ENCODE measurements at places on chromosomes 1 and 21.

GRCh38 chr1:53573522-53573921 is 114.3 kb downstream of the DMRTB1 start:
- no peak for DNase-seq

- no peak for DNase-seq
Measured at GRCh38 chr21:26572702-26573381, at the start of gene CYYR1. CYYR1 (minus strand) TSS chr21:26573286; CDS start chr21:26572940, 346 bp downstream.

- no peak for DNase-seq
Measured at GRCh38 chr1:156775799-156776198, 8.5 kb downstream of the PRCC start.

GRCh38 chr1:118960026-118960561 is 28.0 kb downstream of the TBX15 start:
- no peak for DNase-seq

DNA sequence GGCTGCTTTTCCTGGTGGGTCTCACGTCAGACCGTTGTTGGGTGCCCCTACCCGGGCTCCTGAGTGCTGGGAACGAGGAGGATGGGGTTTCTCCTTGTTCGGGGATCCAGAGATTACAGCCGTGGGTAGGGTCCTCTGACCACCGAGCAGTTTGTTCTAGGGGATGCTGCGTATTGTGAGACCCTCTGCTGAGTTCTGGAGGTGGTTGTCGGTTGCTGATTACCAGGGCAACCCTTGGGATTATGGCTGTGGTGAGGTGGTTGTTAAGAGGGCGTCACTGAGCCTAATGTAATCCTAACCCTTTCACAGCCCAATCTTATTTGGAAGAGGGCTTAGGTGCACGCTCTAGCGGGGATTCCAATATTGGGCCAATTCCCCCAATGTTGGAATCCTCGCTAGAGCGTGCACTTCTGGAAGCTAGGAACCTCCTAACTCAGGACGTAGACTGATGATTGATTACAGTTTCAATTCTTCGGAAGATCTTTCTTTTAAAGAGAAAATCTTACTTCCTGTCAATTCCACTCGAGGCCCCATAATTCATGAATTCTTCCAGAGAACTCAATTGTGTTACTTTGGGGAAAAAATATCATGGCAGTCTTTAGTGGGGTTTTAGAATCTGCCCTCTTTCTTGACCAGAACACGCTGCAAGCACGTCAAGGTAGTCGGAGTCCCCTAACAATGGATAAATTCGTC is 483 bp downstream of the TCEANC2 start:
- no peak for DNase-seq

GRCh38 chr21:46598581-46599572 is 6.0 kb downstream of the S100B start:
- no peak for DNase-seq

DNA sequence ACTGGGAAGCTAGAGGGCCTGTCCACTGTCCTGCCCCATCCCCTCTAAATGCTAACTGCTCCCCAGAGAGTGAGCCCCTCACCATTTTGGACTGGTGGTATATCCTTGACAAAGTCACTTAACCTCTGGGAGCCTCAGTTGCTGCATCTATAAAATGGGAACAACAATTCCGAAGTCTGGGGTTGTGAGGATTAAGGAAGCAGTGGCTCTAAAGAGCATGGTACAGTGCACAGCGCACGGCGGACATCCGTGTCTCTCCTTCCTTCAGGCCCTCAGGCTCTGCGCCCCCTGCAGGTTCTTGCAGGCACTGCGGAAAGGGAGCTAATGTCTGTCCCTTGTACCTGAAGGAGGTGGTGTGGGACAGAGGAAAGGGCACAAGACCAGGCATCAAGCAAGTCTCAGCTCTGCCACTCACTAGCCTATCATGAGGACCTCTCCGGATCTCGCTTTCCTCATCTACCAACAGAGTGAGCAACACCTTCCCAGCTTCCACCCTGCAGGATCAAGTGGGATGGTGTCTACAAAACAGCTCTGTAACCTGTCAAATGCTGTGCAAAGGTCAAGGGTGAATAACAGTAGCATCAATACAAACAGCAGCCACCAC is 20.1 kb downstream of the ECE1 start:
- DNase-seq = peak; percentile 71

GRCh38 chr1:239025223-239025622 is 361.1 kb upstream of the CHRM3 start:
- no peak for DNase-seq

DNA sequence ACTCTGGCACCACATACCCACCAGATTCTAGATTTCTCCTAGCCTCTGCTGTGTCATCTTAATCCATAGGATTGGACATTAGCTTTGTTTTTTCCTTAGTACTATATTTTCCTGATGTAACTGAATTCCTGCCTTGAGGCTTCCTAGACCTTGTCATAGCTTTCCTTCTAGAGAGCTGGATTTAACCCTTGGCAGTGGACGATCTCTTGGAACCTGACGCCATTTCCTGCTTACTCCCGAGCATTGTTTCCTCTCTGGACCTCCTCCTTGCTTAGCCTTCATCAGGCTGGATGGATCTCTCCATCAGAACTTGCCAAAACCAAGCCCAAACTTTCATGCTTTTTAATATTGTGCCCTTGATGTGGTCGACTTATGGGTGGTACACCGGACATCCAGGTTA is 1.5 kb downstream of the APOBEC4 start:
- no peak for DNase-seq

GRCh38 chr1:214727274-214727673 is 124.3 kb downstream of the CENPF start:
- no peak for DNase-seq

- DNase-seq = no peak
Measured at GRCh38 chr1:99177465-99177864, 86.8 kb upstream of the PLPPR4 start.

Measured in stimulated activated naive CD4-positive, alpha-beta T cell (primary cell).